ENCODE measurements at places on chromosomes 11 and 22.
A peak's percentile ranks its signal among the peaks of the same experiment; 100 is the strongest.

- no peak for DNase-seq
Measured at GRCh38 chr11:100832829-100833228, 145.7 kb downstream of the ARHGAP42 start.

GRCh38 chr11:121467471-121467870 lies 14.7 kb upstream of the SORL1-AS1 start:
- DNase-seq = no peak

DNA sequence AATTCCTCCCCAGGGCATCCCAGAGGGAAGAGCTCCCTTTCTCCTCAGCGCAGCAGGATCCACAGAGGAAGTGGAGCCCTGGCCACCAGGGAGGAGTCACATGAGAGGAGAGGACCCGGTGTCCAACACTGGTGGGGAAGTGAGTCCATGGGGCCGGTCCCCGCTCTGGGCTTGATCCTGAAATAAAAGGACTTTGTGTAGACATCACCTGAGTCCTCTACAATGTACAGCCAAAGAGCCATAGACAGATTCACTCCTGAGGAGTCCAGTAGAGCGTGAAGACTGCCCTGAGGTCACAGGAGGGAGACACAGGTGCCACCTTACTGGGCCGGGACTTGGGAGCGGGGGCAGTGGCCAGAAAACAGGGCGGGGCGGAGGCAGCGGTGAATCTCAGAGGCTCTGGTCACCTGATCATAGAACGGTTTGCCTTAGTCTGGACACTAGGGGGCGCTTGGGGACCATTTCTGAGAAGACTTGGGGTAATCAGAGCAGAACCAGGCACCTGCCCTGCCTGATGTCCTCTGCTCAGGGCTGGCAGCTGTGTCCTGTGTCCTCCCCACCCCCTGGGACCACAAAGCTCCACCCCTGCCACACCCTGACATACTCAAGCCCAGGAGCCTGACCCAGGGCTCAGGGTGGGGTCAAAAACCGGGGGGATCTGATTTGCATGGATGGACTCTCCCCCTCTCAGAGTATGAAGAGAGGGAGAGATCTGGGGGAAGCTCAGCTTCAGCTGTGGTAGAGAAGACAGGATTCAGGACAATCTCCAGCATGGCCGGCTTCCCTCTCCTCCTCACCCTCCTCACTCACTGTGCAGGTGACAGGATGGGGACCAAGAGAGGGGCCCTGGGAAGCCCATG lies 112.7 kb downstream of the VPREB1 start:
- peak; percentile 94 for DNase-seq

GRCh38 chr22:30344447-30345200 lies 12.1 kb downstream of the SF3A1 start:
- DNase-seq = no peak

GRCh38 chr11:17510507-17511206 lies 33.6 kb downstream of the USH1C start:
- DNase-seq = no peak

DNA sequence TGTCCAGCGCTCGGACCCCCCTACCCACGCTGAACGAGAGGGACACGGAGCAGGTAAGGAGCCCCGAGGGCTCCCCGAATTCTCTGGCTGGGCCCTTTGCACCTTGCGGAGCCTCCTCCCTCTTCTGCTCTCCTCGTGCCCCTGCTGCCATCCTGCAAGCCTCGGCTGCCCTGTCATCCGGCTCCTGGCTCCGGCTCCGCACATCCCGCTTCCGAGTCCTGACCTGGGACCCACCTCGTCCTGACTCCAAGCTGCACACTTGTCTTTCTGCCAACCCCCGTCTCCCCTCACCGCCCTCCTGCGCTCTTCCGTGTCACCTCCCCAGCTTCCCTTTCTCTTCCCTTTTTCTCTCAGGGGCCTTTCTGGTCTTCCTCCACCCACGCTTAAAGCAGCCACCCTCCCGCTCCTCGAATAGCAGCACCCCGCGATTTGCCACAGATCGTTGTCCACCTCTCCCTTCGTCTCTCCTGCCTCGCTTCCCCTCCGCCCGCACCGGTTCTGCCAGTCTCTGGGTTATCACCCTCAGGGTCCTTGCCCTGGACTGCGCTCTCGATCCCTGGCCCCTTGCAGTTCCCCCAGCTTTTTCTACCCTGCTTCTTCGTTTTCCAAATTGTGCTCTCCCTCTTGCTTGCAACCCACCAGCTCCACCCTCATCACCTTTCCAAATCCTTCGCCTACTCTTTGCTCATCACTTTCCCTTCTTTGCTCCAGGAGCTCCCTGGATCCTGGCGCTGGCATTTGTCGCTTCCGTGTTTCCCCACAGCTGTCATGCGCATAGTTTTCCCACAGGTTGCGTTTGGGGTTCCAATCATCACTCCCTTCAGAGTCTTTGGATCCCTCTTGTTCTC lies 822 bp downstream of the MARK2 start:
- peak; percentile 42 for DNase-seq

- peak; percentile 60 for DNase-seq
Measured at GRCh38 chr11:123235117-123235655, 40.1 kb upstream of the CLMP start.

DNA sequence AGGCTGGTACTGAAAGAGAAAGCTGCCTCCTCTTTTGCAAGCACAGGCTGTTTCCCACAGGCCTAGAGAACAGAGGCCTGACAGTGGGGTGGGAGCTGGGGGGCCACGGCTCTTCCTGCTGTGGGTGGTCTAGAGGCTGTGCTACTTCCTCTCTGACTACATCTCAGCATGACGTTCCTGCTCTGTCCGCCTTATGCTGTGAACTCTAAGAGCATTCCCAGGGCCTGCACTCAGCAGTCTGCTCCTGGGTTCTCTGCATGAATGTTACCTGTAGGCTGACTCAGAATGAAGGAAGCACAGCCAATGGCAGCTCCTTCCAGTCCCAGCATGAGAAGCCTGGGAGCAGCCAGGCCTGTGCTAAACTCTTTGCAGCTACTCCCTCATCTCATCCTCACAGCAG lies 534.3 kb downstream of the NTM start:
- no peak for DNase-seq

GRCh38 chr22:47655930-47656329 lies 893.5 kb downstream of the TBC1D22A start:
- DNase-seq = no peak

DNA sequence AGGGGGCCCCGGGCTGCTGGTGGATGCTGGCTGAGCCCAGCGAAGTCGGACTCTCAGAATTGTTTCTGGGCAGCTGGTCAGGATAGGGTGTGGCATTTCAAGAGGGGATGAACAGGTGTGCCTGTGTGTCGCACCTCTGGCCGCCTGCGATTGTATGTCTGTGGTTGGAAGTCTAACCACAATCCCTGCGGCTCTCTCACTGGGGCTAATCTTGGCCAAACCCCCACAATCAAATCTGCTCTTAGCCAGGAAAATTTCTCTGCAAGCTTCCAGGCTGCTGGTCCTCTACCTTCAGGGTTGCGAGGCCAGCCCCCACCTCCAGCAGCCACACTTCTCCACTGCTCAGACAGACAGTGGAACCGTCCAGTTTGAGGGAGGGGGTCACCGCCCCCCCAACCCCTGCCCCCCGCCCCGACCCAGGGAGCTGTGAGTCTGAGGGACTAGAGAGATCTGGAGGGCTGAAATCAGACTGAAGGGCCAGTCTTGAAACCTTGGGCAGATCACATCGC lies 953 bp downstream of the ATG16L2 start:
- DNase-seq = no peak

- no peak for DNase-seq
Measured at GRCh38 chr11:47144541-47144940, 32.1 kb downstream of the ARFGAP2 start.

DNA sequence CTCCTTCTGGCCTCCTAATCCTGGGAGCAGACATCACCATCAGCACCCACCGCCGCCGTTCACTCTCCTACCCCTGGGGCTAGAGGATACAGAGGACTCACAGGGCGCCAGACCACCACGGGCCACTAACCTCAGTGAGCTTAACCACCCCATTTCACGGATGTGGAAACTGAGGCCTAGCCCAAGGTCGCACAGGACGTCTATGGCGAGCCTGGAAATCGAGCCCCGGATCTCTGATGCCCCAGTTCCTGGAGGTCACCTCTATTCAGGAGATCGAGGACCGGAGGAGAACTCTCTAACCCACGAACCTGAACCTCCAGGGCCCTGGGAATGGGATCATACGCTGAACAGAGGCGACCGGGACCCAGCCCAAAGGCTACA lies 349 bp downstream of the TIMM10 start:
- DNase-seq = no peak

DNA sequence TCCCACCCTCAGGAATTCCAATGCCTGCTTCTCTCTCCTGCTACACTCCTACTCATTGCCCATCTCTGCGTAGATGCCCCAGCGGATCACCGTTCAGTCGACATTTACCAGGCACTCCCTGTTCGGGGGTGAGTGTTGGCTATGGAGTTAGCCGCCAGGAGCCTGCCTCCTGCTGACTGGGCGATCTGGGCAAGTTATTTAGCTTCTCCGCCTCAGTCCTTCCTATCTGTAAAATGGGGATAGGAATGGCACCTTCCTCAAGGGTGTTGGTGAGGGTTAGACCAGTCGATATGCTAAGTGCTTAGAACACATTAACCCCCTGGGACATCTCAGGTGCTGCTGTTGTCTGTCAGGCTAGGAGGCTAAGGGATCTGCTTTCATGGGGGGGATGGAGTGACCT lies 30.9 kb downstream of the FADD start:
- DNase-seq = no peak

All from endothelial cell (in vitro differentiated cells).